ENCODE measurements at places on chromosomes 5 and 9.

DNA sequence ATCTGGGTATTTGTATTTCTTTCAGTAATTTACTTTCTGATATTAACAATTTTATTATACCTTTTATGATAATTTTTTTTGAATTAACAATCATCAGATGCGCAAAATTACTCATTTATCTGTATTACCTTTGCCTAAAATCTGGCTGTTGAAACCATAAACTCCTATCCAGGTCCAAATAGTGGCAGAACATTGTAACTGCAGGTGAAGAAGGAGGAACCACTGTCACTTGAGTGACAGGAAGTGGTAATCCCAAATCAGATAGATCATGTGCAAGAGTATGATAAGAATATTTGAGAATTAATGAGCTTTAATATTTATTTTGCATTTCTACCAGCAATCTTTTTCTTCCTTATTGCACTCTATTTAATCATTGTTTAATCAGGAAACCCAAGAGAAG lies 139.3 kb upstream of the TLE4 start:
- no peaks in the 10 kb centered on the region for H3K36me3 ChIP-seq
- no peak overlapping the region for H3K27ac ChIP-seq
- DNase-seq = no peak
- H3K27me3 ChIP-seq = no peaks in the 10 kb centered on the region
- no peaks in the 10 kb centered on the region for H3K4me1 ChIP-seq
- H3K4me3 ChIP-seq = no peak overlapping the region

DNA sequence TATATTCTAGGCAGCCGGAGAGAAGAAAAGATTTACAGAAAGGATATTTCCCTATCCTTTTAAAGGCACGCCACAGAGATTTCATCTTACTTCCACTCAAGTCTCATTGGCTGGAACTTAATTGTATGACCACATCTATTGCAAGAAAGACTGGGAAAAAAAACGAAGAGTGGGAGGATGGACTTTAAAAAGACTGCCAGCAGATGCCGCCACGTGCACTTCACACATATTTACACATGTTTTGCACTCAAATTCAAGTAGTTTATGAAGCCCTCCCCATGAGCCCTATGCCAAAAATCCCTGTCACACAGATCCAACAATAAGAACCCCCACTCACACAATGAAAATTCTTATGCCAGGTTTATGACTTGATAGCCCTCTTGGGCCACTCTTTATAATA lies 138.5 kb upstream of the TYRP1 start:
- no peak overlapping the region for H3K4me3 ChIP-seq
- no peak for DNase-seq
- no peak overlapping the region for H3K27ac ChIP-seq
- no peaks in the 10 kb centered on the region for H3K4me1 ChIP-seq

DNA sequence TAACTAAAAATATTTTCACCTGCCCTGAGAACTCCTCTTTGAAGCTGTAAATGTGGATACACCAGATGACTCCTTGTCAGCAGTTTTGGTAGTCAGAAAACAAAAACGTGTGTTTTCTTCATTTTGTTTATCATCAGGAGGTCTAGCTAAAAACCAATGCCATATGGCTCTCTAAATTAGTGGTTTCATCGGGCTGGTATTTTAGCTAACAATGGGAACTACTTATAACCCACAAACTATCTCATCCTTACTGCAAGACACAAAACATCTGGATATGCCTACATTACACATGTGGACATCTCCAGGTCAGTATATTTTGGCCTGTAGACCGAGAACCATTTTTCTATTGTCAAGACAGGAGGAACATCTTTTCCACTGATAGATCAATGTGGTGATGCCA lies 56.2 kb downstream of the GAS1 start:
- no peak overlapping the region for H3K4me3 ChIP-seq
- no peaks in the 10 kb centered on the region for H3K27me3 ChIP-seq
- H3K36me3 ChIP-seq = no peaks in the 10 kb centered on the region
- no peaks in the 10 kb centered on the region for H3K4me1 ChIP-seq
- H3K27ac ChIP-seq = no peak overlapping the region
- no peak for DNase-seq

DNA sequence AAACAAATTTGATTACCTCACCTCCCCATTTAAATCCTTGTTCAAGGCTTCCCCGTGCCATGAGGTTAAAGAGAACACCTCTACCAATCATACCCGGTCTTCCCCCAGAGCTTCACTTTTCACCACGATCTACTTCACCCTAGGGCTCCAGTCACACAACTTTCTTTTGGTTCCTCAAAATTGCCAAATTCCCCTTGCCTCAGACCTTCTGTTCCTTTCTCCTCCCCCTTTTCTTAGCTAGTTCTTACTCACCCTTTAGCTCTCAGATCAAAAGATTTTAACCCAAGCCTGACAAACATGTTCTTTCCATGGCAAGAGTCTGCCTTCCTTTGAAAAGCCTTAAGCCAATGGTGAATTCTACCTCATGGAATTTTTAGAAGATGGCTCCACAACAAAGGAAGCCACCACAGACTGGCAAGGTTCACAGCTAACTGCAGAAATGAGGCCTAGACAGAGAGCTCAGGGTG lies 56.7 kb downstream of the MAPKAP1 start:
- no peaks in the 10 kb centered on the region for H3K27me3 ChIP-seq
- H3K4me3 ChIP-seq = no peak overlapping the region
- H3K27ac ChIP-seq = no peak overlapping the region
- H3K4me1 ChIP-seq = peaks cover 12% of the 10 kb centered on the region
- no peaks in the 10 kb centered on the region for H3K36me3 ChIP-seq

DNA sequence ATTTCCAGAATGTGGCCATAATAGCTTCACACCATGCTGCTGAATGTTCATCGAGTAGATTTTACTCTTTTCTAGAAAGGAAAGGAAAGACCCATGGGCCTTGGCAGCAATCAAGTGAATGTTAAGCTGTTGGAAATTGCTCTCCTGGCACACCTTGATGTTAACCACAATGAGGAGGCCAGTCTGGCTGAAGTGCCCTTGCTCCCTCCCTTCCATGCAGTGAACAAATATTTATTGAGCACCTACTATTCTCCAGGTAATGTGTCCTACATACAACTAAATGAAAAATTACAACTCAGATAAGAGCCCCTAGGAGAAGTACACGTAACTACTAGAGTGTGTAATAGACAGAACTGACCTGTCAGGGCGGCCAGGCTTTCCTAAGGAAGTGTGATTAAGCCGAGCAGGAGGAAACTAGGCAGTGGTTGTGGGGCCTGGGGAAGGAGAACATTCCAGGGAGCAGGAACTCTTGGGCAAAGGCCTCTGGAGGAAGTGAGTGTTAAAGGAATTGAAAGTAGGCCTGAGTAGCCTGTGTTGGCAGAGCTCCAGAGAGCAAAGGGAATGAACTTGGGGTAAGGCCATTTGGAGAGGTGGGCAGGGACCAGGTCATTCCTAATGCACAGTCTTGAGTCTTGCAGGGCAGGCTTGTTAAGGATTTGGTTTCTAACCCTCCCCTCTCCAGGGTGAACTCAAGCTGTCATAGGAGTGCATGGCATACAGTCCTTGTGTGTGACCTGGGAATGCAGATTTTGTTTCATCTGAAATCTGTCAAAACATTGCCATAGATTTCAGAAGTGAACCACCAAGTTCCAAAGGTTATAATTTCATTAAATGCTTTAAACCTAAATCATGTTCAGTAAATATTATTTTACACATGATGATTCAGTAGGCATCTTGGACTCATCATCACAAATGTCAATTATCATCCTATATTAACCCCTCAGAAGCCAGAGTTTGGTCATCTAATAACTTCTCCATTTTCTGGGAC lies 9.0 kb upstream of the ZSWIM6 start:
- no peak overlapping the region for H3K27ac ChIP-seq
- no peaks in the 10 kb centered on the region for H3K36me3 ChIP-seq
- no peak for DNase-seq
- H3K27me3 ChIP-seq = no peaks in the 10 kb centered on the region
- no peaks in the 10 kb centered on the region for H3K4me1 ChIP-seq

DNA sequence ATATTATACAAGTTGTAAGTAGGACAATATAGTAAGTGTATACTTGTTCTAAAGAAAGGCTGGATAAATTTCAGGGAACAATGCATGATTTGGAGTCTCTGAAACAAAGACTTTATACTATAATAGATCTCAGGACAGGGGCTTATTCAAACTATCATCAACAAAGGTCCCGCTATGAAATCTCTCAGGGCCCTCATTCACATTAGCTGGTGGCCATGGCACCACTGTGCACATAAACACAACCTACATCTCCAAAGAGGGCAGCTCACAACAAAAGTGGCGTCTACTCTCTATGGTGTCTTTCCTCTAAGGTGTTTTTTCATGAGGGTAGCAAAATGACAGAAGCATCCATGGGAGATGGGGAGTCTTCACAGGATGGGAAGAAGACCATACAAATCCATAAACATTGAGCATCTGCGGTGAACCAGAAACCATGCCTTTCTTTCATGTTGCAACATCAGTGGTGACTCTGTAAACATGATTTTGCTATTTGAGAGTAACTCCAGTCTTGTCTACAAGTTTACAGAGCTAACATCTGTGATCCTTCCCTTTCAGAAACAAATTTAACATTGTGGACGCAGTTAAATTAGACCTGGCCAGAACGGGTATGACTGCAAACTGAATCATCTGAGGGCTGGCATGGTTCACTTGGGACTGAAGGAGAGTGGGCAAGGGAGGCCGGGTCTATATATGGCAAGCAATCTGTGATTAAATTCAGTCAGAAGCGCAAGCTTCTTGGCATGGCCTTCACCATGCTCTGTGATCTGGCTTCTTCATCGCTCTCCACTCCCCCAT lies 5.5 kb downstream of the TTLL11 start:
- H3K4me1 ChIP-seq = peaks cover 11% of the 10 kb centered on the region
- H3K27ac ChIP-seq = no peak overlapping the region
- H3K27me3 ChIP-seq = no peaks in the 10 kb centered on the region
- no peak overlapping the region for H3K4me3 ChIP-seq
- DNase-seq = no peak
- no peaks in the 10 kb centered on the region for H3K36me3 ChIP-seq

DNA sequence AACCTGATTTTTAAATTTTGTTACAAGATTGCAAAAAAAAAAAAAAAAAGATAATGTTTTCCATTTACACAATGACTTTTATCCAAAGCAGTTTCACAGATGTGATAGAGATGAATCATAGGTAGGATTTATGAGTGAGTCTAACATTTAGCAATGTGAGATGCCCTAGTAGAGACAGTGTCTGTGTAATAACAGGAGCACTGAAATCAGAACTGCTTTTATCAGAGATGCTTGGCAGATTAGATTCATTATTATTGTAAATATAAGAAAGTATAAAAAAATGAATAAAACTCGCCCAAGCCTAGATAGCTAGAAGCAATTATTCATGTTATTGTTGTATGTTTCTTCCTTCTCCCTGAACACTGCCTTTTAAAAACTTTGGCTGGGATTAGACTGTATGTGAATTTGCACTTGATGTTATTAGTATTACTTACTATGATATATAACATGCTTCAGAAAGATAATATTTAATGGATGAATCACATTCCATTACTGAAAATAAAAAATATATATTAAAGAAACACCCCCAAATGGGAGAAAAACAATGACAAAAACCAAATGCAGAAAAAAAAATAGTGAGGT lies 567.3 kb upstream of the KLF4 start:
- DNase-seq = no peak
- no peak overlapping the region for H3K4me3 ChIP-seq
- no peaks in the 10 kb centered on the region for H3K36me3 ChIP-seq
- H3K4me1 ChIP-seq = no peaks in the 10 kb centered on the region
- H3K27ac ChIP-seq = no peak overlapping the region

- H3K27ac ChIP-seq = no peak overlapping the region
- H3K36me3 ChIP-seq = no peaks in the 10 kb centered on the region
- H3K27me3 ChIP-seq = no peaks in the 10 kb centered on the region
- H3K4me3 ChIP-seq = no peak overlapping the region
- DNase-seq = no peak
Measured at GRCh38 chr5:65061250-65061973, 292.7 kb downstream of the CWC27 start.

DNA sequence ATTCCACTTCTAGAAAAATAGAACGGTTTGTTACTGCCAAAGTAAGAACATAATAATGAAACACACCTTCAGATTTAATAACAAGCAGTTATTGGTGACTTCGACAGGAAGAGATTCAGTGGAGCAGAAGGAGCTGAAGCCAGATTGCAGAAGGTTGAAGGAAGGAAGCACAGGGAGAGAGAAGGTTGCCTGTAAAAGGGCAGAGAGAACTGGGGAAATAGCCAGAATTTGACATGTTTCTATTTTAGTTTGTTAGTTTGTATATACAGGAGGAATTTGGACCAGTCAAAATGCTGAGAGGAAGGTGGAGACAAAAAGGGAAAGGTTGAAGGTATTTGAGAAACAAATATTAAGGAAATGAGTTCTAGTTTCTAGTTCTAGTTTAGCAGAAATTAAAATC lies 269.2 kb upstream of the ELAVL2 start:
- no peak for DNase-seq
- no peaks in the 10 kb centered on the region for H3K27me3 ChIP-seq
- no peak overlapping the region for H3K4me3 ChIP-seq

DNA sequence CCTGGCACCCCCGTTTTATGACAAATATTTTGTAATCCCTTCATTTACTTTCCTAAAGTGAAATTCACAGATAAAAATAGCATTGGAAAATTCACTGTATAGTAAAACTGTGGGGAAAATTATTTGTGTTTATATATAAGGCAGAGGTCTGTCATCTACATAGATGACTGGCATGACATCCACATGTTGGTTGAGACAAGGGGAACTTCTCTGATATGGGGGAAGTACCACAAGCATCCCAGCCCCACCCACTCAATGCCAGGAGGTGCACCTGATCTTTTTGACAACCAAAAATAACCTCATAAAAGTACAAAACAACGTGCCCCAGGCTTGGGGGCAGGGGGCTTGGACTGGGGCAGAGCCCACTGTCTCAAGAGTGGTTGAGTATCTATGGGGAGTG lies 6.3 kb upstream of the TDRD7 start:
- no peaks in the 10 kb centered on the region for H3K4me1 ChIP-seq
- H3K36me3 ChIP-seq = no peaks in the 10 kb centered on the region
- no peak overlapping the region for H3K27ac ChIP-seq

GRCh38 chr9:7028591-7028990 lies 270.8 kb downstream of the KDM4C start:
- no peaks in the 10 kb centered on the region for H3K27me3 ChIP-seq
- no peak overlapping the region for H3K4me3 ChIP-seq
- no peak overlapping the region for H3K27ac ChIP-seq

DNA sequence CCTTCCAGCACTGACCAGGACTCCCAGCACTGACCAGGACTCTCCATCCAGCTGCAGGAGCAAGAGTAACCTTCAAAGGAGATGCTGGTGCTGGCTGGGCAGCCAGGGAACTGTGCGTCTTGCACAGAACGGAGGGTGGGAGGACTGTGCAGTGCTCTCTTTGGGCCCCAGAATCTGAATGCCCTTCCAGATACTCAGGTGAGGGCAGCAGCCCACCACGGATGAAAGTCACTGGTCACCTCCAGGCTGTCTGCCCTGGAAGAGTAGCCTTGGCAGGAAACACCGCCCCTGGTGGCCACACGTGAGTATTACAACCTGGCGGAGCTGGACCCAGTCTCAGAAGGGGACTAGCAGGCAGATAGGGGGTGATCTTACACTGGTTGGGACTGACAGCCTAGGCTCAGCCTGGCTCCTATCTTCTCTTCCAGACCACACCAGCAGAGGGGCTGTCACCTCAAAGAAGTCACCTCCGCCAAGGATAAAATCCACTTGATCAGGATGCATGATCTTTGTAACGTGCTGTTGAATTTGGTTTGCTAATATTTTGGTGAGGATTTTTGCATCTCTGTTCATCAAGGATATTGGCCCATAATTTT lies 4.8 kb upstream of the SARDH start:
- no peaks in the 10 kb centered on the region for H3K27me3 ChIP-seq
- no peaks in the 10 kb centered on the region for H3K36me3 ChIP-seq
- peaks cover 10% of the 10 kb centered on the region for H3K4me1 ChIP-seq
- H3K4me3 ChIP-seq = no peak overlapping the region
- H3K27ac ChIP-seq = no peak overlapping the region

- no peaks in the 10 kb centered on the region for H3K4me1 ChIP-seq
- H3K27ac ChIP-seq = no peak overlapping the region
- H3K4me3 ChIP-seq = no peak overlapping the region
- no peaks in the 10 kb centered on the region for H3K27me3 ChIP-seq
- DNase-seq = no peak
Measured at GRCh38 chr5:61228229-61228628, 66.0 kb upstream of the SMIM15 start.
